GM23338 (cell line): ENCODE measurements at places on chromosomes 6 and 20. TPM values are rescaled to one million over a fixed set of nuclear protein-coding genes. Genes with fewer than 3 reads are reported as not detected.

MACROD2 gene
- 2.0 and 2.8 TPM in 2 replicates for total RNA-seq

- DNase-seq: no peak
- H3K27ac ChIP-seq: no peak overlapping the region
- no peak overlapping the region for H3K4me3 ChIP-seq
- peaks cover 7% of the 10 kb centered on the region for H3K36me3 ChIP-seq
Observed at GRCh38 chr6:56486681-56487080, 156.0 kb downstream of the DST start.

LPA gene
- 0.17 and 0.27 TPM in 2 replicates for total RNA-seq

DNA sequence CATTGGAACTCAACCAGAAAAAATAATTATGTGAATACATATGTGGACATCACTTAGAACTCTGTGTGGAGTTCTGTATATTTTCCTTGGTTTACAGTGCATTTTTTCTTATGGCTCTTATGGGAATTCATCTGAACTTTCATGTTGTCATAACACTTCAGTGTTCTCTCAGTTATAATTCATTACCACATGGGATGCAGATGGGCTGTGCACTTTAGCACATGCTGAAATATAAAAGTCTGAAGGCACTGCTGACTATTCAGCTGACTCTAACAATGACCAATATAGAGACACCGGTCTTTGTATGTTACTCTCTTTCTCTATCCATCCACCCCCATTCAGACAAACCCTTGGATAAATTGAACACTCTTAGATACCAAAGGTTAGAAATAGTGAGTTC is 29.3 kb downstream of the GRIK2 start:
- H3K4me3 ChIP-seq: no peak overlapping the region
- no peak overlapping the region for H3K27ac ChIP-seq
- H3K27me3 ChIP-seq: no peaks in the 10 kb centered on the region

EEF1E1 gene
- total RNA-seq: 196 and 317 TPM in 2 replicates

GGTLC1 gene
- not detected in 2 replicates for total RNA-seq

GRCh38 chr6:77448546-77448945 is 14.7 kb downstream of the HTR1B start:
- no peak overlapping the region for H3K27ac ChIP-seq
- peaks cover 16% of the 10 kb centered on the region for H3K4me1 ChIP-seq
- no peak for DNase-seq

- no peaks in the 10 kb centered on the region for H3K27me3 ChIP-seq
- H3K36me3 ChIP-seq: no peaks in the 10 kb centered on the region
- no peak overlapping the region for H3K27ac ChIP-seq
- DNase-seq: peak; percentile 83
- no peaks in the 10 kb centered on the region for H3K4me1 ChIP-seq
Observed at GRCh38 chr6:32785781-32786533, 22.6 kb upstream of the HLA-DQB2 start.
